Left colon (tissue), 2 donors: ENCODE measurements at places on chromosomes 13 and 19. TPM values are rescaled to one million over a fixed set of nuclear protein-coding genes. Genes with fewer than 3 reads are reported as not detected.

GRCh38 chr19:54114340-54115108 is 933 bp downstream of the TFPT start:
- peak; percentile 52 for DNase-seq

MISP gene
- total RNA-seq, result 461 TPM

UHRF1 gene
- total RNA-seq, result 10.0 TPM

DNA sequence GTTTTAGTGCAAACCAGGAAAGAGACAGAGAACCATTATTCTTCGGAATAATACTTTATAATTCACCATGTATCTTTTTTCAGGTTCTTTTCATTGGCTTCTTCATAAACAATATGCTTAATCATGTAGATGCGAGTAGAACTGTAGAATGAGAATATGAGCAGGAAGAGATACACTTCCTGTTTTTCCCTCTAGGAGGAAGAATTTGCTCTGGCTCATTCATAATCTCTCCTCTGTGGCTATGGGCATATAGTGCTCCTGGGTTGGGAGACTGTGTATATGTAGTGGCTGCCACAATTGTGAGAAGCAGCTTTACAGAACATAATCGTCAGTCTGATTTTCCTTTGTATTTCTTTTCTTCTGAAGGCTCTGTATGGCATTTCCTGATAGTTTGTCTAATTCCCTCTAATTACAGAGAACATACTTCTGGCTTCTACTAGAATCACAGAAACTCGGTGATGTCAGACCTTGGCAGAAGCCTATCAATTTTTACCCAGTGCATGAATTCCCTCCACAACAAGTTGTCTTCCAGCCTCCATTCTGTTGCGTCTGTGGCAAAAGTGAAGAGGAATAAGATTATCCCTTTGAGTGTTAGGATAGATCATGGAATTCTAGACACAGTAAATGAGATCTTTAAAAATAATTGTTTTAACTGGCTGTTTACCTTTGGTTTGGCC is 2.9 kb upstream of the DCLK1 start:
- DNase-seq, result no peak

GRCh38 chr19:5997371-5997770 is 19.4 kb upstream of the RANBP3 start:
- DNase-seq, result no peak

GRCh38 chr19:17160908-17161307 is 54.2 kb upstream of the USE1 start:
- DNase-seq, result no peak

DNA sequence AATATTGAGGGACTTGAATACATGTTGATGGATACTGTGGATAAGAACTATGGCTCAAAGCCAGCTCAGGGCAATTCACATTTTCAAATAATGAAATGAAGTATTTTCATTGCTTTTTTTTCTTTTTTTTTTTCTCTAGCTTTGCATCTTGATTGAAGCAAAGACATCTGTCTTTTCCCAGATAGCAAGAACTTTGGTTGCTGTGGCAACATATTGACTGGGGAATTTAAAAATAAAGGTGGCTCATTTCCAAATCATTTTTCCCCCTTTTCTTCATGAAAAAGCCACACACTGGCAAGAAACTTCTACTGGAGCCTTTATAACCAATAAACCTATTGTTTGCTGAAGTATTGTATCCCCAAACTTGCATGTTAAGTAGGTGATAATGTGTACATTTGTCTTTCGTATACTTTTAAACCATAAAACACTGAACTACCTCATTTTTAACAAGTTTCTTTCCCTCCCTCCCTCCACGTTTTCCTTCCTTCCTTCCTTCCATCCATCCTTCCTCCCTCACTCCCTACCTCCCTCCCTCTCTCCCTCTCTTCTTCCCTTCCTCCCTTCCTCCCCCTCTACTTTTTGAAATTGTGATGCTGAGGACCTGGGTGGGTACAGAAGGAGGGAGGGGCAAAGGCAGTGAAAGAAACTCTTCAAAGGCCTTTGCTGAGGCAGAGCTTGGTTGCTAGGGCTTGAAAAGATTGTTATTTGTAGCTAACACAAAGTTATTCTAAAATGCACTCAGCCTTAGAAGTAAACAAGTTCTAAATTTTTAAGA is 343.5 kb upstream of the SPRY2 start:
- no peak for DNase-seq

GRCh38 chr19:19549804-19550464 is 11.9 kb downstream of the CILP2 start:
- no peak for DNase-seq

DNA sequence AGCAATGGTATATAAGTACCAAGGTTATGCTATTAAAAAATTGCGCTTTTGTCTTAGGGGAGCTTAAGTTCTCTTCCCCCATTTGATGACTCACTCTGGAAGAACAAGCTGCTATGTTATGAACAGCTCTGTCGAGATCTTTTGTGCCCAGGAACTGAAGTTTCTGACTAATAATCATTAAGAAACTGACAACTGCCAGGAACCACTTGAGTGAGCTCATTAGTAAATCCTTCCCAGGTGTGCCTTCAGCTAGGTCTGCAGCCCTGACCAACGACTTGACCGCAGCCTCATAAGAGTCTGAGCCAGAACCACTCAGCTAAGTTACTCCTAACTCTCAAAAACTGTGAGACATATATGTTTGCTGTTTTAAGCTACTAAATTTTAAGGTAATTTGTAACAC is 147.8 kb downstream of the SLITRK6 start:
- DNase-seq, result no peak

- no peak for DNase-seq
These were observed 86.7 kb upstream of the TPP2 start for GRCh38 chr13:102510072-102510471.
